ENCODE measurements at places on chromosomes 11 and 22.

GRCh38 chr11:1371836-1372465 lies 17.8 kb upstream of the BRSK2 start:
- no peak for DNase-seq

DNA sequence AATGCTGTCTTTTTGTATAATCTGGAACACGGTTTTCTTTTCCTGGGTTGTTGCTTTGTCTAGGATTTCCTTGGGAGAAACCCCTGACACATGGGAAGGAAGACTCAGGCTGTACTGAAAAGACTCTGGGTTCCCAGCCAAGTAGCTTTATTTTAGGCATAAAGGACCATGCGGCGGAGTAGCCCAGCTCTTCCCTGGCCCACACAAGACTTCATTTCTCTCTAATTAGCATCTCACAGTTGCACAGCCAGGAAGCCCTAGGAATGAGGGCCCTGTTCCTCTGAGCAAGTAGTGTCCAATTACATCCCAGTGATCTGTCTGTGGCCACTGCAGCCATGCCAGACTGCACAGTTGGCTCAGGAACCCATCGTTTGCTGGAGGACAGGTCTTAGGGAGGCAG lies 319.5 kb downstream of the TENM4 start:
- no peak for DNase-seq

DNA sequence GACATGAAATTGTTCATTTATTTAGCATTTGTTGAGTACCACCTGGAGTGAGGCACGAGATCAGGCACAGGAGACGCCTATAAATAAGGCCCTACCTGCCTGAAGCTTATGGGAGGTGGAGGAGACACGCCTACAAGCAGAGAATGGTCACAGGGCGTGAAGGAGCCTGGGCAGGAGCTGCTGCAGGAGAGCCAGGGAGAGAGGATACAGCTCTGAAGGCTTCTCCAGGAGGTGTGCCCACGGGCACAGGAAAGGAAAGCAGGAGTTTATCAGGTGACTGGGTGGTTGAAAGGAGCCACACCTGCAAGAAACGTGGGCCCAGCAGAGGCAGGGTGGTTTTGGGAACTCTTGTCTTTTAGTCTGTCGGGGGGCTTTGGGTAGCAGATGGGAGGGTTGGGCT lies 70.3 kb downstream of the BMAL1 start:
- DNase-seq, result no peak

GRCh38 chr22:24023204-24023789 lies 12.2 kb downstream of the CABIN1 start:
- DNase-seq, result no peak

DNA sequence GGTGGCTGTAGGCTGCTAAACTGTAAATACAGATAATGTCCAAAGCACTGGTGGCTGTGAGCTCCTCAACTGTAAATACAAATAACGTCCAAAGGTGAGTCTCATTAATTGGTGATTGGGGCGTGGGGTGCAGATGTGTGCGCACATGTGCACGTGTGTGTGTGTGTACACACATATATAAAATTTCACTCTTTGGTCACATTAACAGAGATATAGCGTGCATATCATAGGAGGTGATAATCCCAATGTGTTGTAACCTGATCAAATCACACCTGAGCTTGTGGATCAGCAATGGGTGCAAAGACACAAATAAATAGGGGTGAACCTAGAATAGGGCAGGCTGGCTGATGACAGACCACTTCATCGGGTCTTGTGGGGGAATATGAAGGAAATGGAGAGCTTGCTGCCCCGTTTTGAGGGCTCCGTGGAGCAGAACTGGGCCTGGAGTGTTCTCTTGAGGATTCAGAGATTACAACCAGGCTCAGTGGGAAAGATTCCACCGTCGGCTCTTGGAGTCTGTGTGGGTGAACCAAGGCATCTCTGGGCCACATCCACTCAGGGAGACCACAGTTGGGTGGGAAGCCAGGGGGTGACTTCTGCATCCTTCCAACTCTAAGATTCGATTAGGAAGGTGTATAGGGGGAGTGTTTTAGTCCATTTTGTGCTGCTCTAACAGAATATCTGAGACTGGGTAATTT lies 24.9 kb upstream of the OSBPL5 start:
- DNase-seq, result no peak

- DNase-seq, result no peak
Observed at GRCh38 chr22:43828998-43829782, 17.1 kb upstream of the EFCAB6 start.

- DNase-seq, result no peak
Observed at GRCh38 chr22:25021976-25022711, 69.6 kb downstream of the KIAA1671 start.

DNA sequence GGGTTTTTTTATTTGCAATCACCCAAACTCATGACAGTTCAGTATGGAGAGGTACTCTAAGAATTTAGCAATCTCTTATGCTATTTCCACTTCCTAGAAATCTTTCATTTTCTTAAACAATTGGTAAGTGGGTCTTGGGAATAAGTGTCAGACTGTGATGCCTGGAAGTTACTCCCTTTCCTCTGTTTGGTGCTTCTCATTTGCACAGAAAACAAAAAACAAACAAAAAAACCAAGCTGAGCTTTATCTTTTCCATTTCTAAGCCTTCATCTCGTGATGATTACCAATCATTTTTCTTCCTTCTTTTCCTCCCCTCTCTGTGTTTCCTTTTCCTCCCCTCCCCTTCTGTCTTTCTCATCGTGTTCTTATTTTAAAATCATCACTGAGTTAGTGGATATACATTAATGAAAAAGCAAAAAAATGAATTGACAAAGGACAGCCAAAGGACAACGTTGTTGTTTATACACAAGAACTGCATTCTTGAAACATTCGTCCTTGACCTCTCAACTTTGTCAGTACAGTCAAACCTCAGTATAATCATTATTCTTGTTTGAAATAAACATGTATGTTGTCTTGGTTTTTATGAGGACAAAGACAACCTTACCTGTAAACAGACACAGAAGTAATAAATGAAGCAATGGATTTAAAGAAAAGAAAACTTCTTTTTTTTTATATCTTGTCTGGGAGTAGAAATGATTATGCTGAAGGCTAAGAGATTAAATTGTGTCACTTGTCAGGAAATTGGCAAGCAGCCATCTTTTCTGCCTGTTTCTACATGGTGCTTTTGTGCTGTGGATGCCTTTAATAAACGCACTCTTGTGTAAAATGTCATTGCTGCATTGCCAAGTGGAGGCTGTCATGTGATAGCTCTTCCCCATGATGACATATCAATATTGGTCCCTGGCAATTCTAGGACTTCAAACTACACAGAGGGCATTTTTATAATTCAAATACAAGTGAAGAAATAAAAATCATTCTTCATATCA lies 803.2 kb upstream of the CCDC90B start:
- DNase-seq, result peak; percentile 13

DNA sequence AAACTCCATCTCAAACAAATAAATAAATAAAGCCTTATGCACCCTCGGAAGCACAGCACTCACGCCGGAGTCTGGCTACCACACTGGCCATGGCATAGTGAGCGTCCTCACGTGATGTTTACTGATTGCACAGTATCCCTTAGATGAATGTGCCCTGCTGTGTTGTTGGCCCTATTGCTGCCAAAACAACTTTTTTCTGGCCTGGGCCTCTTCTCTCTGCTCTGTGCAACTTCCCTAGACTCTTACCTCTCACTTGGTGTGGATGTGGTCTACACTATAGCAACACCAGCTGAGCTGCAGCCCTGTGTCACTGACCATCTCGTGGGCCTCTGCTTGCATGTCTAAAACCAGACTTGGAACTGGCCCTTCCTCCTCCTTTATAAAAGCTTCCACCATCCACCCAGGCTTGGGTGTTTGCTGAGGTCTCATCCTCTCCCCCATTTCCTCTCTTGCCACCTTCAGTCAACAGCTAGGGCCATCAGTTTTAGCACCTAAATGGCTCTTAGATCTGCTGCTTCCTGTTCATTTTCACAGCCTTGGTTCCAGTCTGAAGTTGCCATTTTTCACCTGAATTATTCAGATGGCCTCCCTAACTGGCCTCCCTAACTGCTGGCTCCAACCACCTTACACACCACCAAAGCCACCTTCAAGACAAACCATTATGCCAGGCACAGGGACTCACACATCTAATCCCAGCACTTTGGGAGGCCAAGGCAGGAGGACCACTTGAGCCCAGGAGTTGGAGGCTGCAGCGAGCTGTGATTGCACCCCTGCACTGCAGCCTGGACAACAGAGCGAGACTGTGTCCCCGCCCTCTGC lies 9.2 kb downstream of the ZNF74 start:
- DNase-seq, result no peak

- DNase-seq, result no peak
Observed at GRCh38 chr22:45631140-45631840, 40.3 kb upstream of the ATXN10 start.

DNA sequence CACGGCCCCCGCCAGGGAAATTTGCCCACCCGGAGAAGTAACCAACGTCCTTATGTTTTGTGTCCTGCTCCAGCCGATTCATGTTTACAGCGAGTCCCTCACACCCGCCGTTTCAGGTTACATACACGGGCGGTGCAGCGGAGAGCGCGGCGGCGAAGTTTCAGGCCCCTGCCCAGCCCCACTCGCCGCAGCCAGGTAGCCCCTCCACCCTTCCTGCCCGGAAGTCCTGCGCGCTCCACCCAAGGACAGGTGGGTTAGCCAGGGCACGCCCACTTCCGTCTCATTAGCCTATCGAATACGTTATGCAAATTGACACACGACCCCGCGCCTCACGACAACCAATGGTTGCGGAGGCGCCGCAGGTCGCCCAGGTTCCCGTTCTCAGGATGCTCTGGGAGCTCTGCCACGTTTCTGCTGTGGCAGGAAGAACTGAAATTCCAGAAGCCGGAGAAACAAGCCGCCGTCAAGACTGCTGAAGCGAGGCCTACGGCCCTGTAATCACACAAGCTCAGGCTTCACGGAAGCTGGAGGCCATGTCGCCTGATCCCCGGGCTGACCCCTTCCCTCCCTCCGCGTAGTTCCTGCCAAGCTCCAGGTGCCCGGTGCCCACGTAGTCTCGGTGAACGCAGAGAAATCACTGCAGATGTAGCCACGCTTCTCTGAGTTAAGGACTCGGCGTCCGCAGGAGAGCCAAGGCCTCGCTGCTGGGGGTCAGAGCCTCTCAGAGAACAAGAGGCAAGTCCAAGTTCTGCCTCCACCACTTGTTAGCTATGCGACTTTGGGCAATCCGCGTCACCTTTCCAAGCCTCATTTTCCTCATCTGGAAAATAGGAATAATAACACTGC lies 22.4 kb upstream of the MYH9 start:
- peak; percentile 87 for DNase-seq

- no peak for DNase-seq
Observed at GRCh38 chr22:22040908-22041307, 58.3 kb upstream of the TOP3B start.

DNA sequence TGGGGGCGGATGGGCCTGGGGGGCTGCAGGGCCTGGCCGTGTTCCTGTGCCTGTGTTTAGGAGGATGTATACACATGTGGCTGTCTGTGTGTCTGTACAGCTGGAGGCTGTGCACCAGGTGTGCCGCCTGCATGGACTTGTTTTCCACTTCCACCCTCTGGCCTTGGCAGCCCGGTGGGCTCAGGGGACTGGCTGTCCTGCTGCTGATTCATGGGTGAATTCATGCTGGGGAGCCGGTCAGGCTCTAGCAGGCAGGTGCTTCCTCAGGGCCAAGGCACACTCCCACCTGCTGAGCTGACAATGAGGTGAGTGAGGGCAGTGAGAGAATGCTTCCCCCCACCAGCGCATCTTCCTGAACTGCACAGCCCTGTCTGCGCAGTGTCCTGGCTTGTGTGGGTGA lies 88.4 kb downstream of the CCDC81 start:
- DNase-seq, result no peak

DNA sequence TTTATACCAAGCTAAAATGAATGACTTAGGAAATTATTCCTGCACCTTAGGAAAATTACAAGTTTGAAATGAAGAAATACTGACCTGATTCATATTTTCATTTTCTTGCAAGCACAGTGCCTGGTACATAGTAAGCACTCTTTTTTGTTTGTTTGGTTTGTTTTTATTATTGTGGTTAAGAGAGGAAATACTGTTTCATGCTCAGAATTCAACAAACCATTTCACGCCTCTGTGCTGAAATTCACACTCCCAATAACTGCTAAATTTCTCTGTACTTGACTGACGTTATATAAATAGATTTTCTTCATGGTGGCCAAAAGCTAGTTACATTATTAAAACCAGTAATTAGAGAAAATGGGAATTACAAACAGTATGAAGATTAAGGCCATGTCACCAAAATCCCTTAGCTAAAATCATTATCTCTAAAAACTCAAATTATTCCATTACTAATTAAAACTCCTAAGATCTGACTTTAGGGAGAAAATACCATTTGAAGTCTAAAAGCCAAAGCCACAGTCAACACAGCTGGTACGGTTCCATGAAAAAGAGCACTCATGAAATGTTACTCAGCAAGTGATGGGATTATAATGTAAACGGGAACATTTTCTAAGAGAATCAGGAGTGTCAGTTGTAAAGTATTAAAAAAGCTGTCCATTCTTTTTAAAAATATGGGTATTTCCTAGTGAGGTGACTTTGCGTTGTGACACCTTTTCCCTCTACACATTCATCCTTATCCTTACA lies 77.8 kb upstream of the DDI1 start:
- DNase-seq, result no peak

DNA sequence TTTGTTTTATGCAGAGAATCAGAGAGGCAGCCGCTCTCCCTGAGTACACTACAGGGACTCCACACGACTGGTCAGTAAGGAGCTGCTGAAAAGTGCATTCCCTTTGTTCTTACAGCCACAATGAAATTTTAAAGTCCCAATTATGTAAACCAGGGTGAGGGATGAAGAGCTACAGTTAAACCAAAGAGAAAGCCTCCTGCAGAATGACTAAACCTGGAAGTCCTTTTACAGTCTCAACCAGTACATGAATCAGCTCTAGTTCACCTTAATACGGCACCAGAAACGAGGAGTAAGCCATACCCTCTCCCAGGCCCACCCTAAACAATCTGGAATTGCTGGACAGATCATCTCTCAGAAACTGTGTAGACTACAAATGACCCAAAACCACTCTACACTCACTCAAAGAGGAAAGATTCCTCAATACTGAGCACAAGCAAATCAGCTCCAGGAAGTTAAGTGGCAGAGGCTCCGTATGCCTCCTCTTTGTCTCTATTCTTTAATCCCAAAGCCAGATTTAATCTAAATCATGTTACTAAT lies 113.1 kb downstream of the RBFOX2 start:
- DNase-seq, result no peak

- no peak for DNase-seq
Observed at GRCh38 chr11:108994887-108995286, 330.0 kb downstream of the DDX10 start.

DNA sequence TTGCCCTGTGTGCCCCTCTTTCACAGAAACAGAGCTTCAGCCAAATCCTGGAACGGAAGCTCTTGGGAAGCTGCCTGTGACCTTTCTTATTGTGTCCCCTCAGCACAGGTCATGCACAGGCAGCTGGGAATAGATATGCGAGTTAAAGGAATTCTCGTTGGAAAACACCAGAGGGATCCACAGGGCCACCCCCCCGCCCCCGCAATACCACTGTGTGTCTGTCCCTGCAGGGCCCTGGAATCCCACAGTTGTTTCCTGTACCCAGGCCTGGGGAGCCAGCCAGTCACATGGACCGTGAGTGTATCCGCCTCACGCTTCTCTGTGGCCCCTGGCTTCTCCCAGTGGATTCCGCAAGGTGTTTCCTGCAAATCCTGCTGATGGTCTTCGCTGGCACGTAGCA lies 29.0 kb downstream of the TIMP3 start:
- no peak for DNase-seq
